ENCODE measurements at places on chromosomes 5 and 9. TPM values are rescaled to one million over a fixed set of nuclear protein-coding genes. Genes with fewer than 3 reads are reported as not detected.

- H3K27ac ChIP-seq: no peak overlapping the region
- H3K4me1 ChIP-seq: no peaks in the 10 kb centered on the region
- no peak for DNase-seq
- H3K36me3 ChIP-seq: no peaks in the 10 kb centered on the region
- no peak overlapping the region for H3K4me3 ChIP-seq
These were observed 454.6 kb downstream of the GADD45G start for GRCh38 chr9:90059436-90059835.

DNA sequence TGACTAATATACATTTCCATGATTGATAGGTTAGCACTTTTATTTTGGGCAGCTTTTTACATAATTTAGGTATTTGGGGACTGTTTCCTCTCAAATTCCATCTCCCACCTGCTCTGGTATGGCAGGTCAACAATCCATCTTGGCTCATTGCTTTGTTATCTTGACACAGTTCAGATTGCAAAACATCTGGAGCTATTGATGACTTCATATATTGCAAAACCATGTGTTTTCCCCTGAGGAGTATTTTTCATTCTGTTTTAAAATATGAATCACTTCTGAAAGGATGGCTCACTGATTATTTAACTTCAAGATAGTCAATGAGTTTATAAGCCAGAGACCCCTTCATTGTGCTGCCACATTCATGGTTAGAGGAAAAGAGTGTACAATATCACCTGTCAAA is 1206.0 kb upstream of the C9orf72 start:
- H3K27me3 ChIP-seq: no peaks in the 10 kb centered on the region
- DNase-seq: no peak
- H3K4me1 ChIP-seq: no peaks in the 10 kb centered on the region

GRCh38 chr9:106718936-106719335 is 144.0 kb upstream of the ZNF462 start:
- H3K27ac ChIP-seq: no peak overlapping the region
- H3K36me3 ChIP-seq: no peaks in the 10 kb centered on the region
- peaks cover 12% of the 10 kb centered on the region for H3K4me1 ChIP-seq
- no peak for DNase-seq
- no peaks in the 10 kb centered on the region for H3K27me3 ChIP-seq
- no peak overlapping the region for H3K4me3 ChIP-seq

DNA sequence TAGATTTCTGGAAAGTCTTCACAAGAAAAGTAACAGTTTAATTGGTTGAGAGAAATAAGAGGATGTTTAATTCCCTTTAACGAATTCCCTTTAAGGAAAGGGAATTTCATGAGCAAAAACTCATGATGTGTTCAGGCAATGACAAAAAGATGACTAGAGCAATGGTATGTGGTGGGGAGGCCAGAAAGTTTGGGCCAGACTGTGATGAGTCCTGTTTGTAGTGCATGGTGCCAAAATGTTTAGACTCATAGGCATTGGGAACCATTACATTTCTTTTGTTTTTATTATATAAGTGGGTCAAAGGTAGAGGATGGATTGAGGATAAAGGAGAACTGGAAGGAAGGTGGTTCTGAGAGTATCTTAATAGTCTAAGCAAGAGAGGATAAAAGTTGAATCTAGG is 10.9 kb downstream of the CNTRL start:
- no peak overlapping the region for H3K27ac ChIP-seq
- H3K4me3 ChIP-seq: no peak overlapping the region
- no peak for DNase-seq
- no peaks in the 10 kb centered on the region for H3K4me1 ChIP-seq
- H3K36me3 ChIP-seq: peaks cover 29% of the 10 kb centered on the region

DNA sequence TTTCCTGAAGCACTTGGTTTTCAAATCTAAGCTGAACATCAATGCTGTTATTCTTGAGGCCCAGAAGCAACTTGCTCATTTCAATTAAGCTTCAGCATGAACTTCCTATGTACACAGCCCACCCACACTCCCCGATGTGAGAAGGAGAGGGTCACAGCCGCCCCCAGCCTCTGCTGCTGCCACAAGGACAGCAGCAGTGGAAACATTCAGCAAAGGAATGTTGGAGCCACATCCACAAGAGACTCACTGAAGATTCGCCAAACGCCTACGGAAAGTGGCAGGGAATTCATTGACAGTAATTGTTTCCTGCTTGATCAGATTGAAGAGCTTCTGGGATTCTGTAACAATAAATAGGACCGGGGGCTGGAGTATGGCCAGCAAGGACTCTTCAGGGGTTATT is 2.9 kb downstream of the TGFBI start:
- no peaks in the 10 kb centered on the region for H3K36me3 ChIP-seq
- H3K4me3 ChIP-seq: no peak overlapping the region
- H3K27me3 ChIP-seq: no peaks in the 10 kb centered on the region
- peaks cover 52% of the 10 kb centered on the region for H3K4me1 ChIP-seq
- H3K27ac ChIP-seq: peak overlapping the region; percentile 81

GRCh38 chr5:34584165-34584564 is 72.0 kb upstream of the RAI14 start:
- no peaks in the 10 kb centered on the region for H3K36me3 ChIP-seq
- no peak overlapping the region for H3K27ac ChIP-seq
- no peak overlapping the region for H3K4me3 ChIP-seq
- DNase-seq: no peak

DNA sequence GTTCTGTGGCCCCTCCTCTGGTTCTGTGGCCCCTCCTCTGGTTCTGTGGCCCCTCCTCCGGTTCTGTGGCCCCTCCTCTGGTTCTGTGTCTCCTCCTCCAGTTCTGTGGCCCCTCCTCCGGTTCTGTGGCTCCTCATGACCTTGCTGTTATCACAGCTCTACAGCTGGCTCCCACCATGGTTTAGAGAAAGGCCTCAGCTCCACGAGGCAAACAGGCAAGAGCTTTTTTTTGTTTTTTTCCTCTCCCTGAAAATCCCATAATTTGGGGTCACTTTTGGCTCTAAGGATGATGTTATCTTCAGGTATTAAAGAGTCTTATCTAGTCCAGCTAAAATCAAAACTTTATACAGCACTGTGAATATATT is 31.8 kb downstream of the C5orf15 start:
- no peak for DNase-seq
- no peaks in the 10 kb centered on the region for H3K27me3 ChIP-seq
- H3K4me3 ChIP-seq: no peak overlapping the region
- no peaks in the 10 kb centered on the region for H3K36me3 ChIP-seq
- no peak overlapping the region for H3K27ac ChIP-seq
- H3K4me1 ChIP-seq: no peaks in the 10 kb centered on the region

- no peaks in the 10 kb centered on the region for H3K36me3 ChIP-seq
- no peaks in the 10 kb centered on the region for H3K27me3 ChIP-seq
- H3K4me3 ChIP-seq: no peak overlapping the region
- no peaks in the 10 kb centered on the region for H3K4me1 ChIP-seq
- no peak for DNase-seq
- H3K27ac ChIP-seq: no peak overlapping the region
These were observed 50.7 kb downstream of the ITGA2 start for GRCh38 chr5:53039855-53040254.

DNA sequence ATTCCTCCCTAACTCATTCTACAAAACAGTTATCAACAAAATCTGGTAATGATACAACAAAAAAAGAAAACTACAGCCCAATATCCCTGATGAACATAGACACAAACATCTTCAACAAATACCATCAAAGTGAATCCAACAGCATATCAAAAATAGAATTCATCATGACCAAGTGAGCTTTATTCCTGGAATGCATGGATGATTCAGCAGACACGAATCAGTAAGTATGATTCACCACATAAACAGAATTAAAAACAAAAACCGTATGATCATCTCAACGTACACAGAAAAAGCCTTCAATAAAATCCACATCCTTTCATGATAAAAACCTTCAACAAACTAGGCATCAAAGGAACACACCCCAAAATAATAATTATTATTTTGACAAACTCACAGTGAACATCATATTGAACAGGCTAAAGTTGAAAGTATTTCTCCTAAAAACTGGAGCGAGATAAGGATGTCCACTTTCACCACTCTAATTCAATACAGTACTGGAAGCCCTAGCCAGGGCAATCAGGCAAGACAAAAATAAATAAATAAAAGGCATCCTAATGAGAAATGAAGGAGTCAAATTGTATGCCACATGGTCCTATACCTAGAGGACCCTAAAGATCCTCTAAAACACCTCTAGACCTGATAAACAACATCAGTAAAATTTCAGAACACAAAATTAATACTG is 305.1 kb upstream of the RGMB start:
- DNase-seq: no peak
- H3K27ac ChIP-seq: no peak overlapping the region
- no peak overlapping the region for H3K4me3 ChIP-seq

DNA sequence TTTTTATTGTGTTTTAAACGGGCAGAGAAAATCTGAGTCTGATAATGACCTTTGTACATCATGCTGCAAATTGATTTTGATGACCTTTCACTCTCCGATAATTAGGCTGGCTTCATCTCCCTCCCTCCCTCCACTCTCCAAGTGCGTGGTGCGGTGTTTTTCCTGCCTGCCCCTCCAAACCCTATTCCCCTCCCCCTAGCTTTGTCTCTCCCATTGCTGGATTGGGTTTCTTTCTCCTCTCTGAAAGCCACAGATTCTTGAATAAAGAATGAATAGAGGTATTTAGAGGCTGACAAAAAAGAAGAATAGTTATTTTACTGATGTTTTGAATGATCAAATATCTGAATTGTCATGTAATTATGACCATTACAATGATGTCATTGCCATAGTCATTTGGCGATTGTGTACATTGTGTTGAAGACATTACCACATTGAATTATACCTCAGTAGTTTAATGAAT is 571.1 kb upstream of the ZNF608 start:
- no peak overlapping the region for H3K4me3 ChIP-seq
- H3K27ac ChIP-seq: no peak overlapping the region
- no peaks in the 10 kb centered on the region for H3K4me1 ChIP-seq
- no peaks in the 10 kb centered on the region for H3K27me3 ChIP-seq

SLC1A1 gene
- total RNA-seq: 6.4 TPM

- H3K4me3 ChIP-seq: no peak overlapping the region
- no peak for DNase-seq
- no peaks in the 10 kb centered on the region for H3K4me1 ChIP-seq
- no peak overlapping the region for H3K27ac ChIP-seq
- H3K36me3 ChIP-seq: no peaks in the 10 kb centered on the region
These were observed 12.9 kb downstream of the POLK start for GRCh38 chr5:75524591-75524990.

ZNF658 gene
- total RNA-seq: 5.3 TPM

- no peaks in the 10 kb centered on the region for H3K36me3 ChIP-seq
- no peak for DNase-seq
- H3K4me3 ChIP-seq: no peak overlapping the region
- H3K27me3 ChIP-seq: no peaks in the 10 kb centered on the region
These were observed 2.4 kb upstream of the CCDC112 start for GRCh38 chr5:115298811-115299210.

GRCh38 chr9:3836011-3836410 is 310.2 kb upstream of the RFX3 start:
- H3K36me3 ChIP-seq: no peaks in the 10 kb centered on the region
- no peak overlapping the region for H3K4me3 ChIP-seq
- H3K4me1 ChIP-seq: no peaks in the 10 kb centered on the region
- no peak for DNase-seq
- no peaks in the 10 kb centered on the region for H3K27me3 ChIP-seq
- no peak overlapping the region for H3K27ac ChIP-seq

Data from sigmoid colon (tissue), 7 donors.